ENCODE measurements at places on chromosomes 6 and 20.

- no peak overlapping the region for H3K27ac ChIP-seq
- H3K4me3 ChIP-seq: no peak overlapping the region
- DNase-seq: no peak
- H3K27me3 ChIP-seq: no peaks in the 10 kb centered on the region
- no peaks in the 10 kb centered on the region for H3K4me1 ChIP-seq
These were observed 143.4 kb upstream of the PHACTR1 start for GRCh38 chr6:12572896-12573827.

GRCh38 chr6:31620586-31621319 lies at the start of gene PRRC2A:
Gene PRRC2A, plus strand, starts transcription at chr6:31620715. Its CDS starts 2,075 bp downstream, at chr6:31622790.
- H3K4me3 ChIP-seq: peak within 1 kb of the TSS; percentile 61
- peak within 1 kb of the TSS; percentile 99 for H3K27ac ChIP-seq
- H3K27me3 ChIP-seq: no peaks in the 10 kb centered on the region
- H3K36me3 ChIP-seq: no peaks in the 10 kb centered on the region
- DNase-seq: peak; percentile 90
- peaks cover 15% of the 10 kb centered on the region for H3K4me1 ChIP-seq

GRCh38 chr6:149032599-149033405 lies 284.7 kb upstream of the TAB2 start:
- H3K36me3 ChIP-seq: no peaks in the 10 kb centered on the region
- DNase-seq: no peak

- no peak overlapping the region for H3K4me3 ChIP-seq
- no peaks in the 10 kb centered on the region for H3K4me1 ChIP-seq
- peak overlapping the region; percentile 35 for H3K27ac ChIP-seq
- no peaks in the 10 kb centered on the region for H3K27me3 ChIP-seq
- no peak for DNase-seq
- H3K36me3 ChIP-seq: no peaks in the 10 kb centered on the region
These were observed 250.6 kb downstream of the SAMD5 start for GRCh38 chr6:147759093-147759492.

All from testis (tissue), 5 donors.